ENCODE measurements at places on chromosomes 3 and 15.

DNA sequence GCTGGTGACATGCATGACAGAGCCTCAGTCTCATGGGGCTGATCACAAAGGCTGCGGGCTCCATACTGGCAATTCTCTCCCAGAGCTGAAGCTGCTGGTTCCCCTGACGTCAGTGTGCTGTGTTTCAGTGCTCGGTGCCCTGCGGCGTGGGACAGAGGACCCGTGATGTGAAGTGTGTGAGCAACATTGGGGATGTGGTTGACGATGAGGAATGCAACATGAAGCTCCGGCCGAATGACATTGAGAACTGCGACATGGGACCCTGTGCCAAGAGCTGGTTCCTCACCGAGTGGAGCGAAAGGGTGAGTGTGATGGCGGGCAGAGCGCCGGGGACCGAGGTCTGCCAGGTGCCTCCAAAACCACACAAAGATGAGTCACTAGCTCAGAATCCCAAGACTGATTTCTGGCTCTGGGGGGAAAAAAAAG, 62.0 kb upstream of the NR2E3 start:
- no peak for DNase-seq

GRCh38 chr3:50913260-50913659, 238.5 kb downstream of the DOCK3 start:
- no peak for DNase-seq

DNA sequence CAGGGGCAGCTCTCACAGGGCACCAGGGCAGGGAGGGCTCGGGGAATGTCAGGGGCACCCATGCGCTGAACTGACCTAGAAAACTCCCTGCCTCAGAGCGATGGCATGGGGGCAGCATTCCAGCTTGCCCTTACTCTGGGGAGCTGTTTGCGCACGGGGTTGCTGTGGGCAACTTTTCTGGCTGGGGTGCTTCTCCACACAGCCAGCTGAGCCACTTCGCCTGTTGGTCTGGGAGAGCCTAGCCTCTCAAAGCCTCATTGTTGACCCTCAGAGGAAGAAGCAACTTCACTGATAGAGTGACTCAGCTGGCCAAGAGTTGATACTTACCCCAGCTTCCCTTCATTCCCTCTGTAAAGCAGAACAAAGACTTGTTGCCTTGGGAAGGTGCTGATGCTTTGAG, 42.6 kb upstream of the MRPS22 start:
- DNase-seq, result no peak

- DNase-seq, result no peak
These were observed 53.7 kb downstream of the LSAMP start for GRCh38 chr3:116391296-116392201.

- DNase-seq, result no peak
These were observed 3.0 kb upstream of the SLC28A1 start for GRCh38 chr15:84881520-84881830.

DNA sequence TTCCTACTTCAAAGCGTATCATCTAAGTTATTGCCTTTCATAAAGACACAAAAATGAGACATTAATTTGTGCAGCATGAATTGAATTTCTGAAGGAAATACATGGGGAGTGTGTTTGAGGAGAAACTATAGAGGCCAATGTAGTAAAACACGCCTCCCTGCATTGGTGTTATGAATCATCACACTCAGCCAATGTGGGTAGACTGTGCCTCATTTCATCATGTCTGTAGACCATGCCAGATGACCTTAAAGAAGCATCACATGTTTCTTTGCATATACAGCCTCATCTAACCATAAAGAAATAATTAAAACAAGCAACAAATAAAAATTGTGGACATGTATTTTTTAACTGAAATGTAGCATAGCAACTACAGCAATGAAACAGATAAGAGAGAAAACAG, 486.0 kb upstream of the ADAMTS9 start:
- no peak for DNase-seq

- no peak for DNase-seq
These were observed 254.7 kb downstream of the CACNA2D3 start for GRCh38 chr3:54376939-54377578.

DNA sequence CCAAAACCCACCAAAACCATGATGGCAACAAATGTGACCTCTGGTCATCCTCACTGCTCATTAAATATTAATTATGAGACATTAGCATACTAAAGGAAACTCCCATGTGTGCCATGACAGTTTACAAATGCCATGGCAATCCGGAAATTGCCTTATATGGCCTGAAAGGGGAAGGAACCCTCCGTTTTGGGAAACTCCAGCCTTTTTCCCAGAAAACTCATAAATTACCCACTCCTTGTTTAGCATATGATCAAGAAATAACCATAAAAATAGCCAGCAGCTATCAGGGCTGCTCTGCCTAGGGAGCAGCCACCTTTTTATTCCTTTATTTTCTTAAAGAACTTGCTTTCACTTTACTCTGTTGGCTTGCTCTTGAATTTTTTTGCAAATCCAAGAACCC, 992.7 kb downstream of the NTRK3 start:
- DNase-seq, result no peak

- no peak for DNase-seq
These were observed 7.7 kb downstream of the SNX4 start for GRCh38 chr3:125512135-125512920.

DNA sequence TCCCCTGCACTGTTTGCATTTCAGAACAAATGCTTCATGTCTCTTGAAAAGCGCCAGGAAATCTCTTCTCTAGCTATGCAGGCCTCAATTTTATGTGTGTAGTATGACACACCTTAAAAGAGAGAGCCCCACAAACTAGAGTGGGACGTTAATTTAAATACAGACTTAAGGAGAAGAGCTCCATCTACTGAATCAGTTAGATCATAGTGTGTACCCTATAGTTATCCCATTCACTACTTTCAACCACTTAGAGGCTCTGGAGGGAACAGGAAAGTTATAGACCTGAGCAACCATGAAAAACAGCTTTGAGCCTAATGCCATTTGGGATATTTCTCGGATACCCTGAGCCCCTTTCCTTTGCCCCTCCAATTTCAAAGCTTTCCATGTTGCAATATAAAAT, 153.7 kb downstream of the TIGIT start:
- no peak for DNase-seq

DNA sequence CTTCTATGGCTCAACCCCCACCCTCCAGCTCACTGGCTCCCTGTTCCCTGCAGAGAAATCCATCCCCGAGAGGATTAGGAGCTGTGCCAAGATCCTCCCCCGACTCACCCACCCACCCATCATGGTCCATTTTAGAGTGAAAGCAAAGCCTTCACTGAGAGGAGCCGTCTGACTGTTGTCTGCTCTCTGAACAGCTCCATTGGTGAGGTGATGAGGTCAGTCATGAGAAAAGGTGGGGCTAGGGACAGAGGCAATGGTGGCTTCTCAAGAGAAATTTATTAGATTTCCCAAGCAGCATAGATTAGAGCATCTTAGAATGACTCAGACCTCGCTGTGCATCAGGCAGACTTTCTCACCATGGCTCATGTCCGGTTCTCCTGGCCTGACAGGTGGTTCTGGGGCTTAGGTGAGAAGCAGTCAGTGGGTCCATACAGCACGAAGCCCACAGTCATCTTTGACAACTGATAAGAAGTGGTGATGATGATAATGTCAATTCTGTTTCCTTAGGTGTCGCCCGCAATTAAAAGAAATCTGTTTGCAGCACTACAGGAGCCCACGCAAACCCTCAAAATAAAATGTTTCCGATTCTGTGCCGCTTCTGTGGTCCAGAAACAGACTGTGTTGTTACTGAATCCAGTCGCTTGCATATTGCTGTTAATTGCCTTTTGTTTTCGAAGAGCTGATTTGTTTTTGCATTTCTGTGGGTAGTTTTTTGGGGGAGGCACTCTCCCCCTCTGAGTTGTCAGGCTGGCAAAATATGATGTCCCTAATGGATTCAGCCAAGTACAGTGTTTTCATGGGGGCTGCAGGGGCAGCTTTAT, 24.8 kb upstream of the RHO start:
- DNase-seq, result no peak

DNA sequence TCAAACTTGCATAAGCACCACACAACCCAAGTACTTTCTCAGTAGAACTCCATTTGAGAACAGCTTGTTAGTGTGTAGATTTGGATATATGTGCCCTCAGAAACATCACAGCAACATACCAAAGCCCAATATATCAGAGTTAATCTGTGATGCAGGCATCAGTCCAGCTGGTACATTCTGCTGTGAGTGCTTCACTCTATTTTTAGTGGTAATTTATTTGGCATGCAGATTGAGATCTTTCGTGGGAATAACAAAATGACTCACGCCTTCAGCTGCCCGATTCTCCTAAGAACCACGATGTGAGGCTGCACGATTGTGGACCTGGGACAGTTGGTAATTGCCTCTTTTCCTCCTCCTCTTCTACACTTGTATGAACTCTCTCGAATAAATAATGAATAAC, 730.7 kb downstream of the SQOR start:
- no peak for DNase-seq

DNA sequence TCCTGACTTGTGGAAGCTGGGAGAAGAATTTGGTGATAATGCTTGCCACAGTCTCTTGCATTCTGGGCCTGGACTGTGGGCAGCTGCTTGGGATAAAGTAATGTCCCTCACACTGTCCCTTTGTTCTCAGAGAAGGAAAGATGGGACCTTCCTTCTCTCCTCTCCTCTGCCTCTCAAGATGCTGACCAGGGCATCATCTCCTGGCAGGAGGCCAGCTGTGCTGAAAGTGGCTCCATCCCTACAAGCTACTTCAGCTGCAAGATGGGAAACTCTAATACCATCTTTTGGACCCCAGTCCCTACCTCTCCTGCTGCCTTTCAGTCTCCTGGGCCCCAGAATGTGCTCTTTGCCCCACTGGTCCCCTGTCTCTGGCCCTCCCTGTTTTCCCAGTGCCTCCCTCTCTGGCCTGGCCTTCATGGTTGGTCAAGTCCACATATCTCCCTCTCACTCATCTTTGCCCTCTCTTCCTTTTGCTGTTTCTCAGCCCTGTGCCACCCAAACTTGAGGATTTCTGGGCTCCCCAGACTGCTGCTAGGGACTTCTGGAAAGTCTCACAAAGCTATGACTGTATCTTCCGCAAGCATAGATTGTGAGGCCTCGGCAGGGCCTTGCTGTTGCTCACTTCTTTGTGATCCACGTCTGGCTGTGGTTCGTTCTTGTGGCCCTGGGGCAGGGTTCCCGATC, 7.1 kb upstream of the SLC6A20 start:
- DNase-seq, result no peak

GRCh38 chr3:42831321-42831713, 22.1 kb downstream of the ACKR2 start:
- DNase-seq, result peak; percentile 73

DNA sequence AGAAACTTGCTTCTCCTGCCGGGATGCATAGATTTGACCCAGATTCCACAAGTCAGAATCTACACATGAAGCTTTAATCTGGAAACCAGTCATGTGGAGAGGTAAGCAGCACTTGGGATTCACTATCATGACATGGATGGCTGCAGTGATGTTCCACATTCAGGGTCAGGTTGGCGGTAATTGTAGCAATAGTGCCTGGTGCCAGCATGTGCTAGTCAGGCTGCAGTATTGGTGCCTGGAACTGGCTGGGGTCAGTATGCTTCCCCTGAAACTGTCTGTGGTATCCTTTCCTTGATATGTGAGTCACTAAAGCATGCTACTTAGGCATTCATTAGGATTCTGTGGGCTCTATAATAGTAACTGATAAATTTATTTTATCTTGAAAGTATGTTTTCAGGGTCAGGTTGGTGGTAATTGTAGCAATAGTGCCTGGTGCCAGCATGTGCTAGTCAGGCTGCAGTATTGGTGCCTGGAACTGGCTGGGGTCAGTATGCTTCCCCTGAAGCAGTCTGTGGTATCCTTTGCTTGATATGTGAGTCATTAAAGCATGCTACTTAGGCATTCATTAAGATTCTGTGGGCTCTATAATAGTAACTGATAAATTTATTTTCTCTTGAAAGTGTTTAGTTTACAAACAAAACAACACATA, 1439.2 kb downstream of the ZPLD1 start:
- no peak for DNase-seq

DNA sequence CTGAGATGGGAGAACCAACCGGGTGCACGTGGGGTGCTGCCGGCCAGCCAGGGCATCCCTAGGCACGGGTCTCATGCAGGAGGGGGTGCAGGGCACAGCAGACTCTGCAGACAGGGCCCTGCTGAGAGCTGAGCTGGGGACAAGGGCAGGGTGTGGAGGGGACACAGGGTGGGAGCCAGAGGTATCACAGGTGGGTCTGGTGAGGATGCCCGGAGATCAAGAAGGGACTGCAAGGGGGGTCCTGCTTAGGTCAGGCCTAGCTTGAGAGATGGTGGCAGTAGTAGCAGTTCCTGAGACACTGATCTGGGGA, 39.5 kb upstream of the PRR23E start:
- no peak for DNase-seq

DNA sequence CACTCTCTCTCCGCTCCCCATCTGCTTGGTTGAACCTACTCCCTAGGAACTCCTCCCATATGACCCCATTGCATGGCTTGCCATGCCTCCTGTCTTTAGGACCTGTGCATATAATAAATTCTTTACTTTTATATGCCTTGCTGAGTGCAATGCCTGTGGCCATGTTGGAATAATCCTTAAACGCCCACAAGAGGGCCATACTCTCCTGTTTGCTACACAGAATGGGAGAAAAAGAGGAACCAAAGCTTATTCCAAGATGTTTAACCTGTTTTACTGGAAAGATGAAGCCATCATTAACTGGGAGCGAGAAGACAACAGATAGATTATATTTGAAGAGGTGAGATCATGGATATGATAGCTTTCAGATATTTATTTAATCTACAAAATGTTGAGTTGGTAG, 1097.8 kb downstream of the NAALADL2 start:
- DNase-seq, result no peak

- no peak for DNase-seq
These were observed 524.2 kb downstream of the NAALADL2 start for GRCh38 chr3:175383371-175383770.

- peak; percentile 48 for DNase-seq
These were observed 15.7 kb downstream of the GK5 start for GRCh38 chr3:142209655-142210054.

DNA sequence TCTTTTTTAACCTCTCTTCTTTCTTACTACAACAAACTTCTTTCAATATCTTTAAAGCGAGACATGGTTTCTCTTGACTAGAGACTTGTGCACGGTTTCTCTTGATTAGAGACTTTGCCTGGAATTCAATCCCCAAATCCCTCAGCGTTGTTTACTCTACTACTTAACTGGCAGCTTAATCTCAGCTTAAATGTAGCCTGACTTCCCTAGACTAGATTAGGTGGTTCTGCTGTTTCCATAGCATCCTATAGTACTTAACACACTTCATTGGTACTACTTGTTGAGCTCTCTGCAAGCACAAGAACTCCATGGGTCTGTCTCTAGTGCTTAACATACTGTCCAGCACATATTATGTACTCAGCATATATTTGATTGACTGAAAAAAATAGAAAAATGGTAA, 168.2 kb upstream of the GPR149 start:
- DNase-seq, result no peak

- no peak for DNase-seq
These were observed 104.1 kb downstream of the GSK3B start for GRCh38 chr3:119989981-119990655.
